ENCODE measurements at places on chromosomes 3 and 15. TPM values are rescaled to one million over a fixed set of nuclear protein-coding genes. Genes with fewer than 3 reads are reported as not detected.

The SERPINI2 gene
- total RNA-seq, result not detected

The C3orf22 gene
- total RNA-seq, result not detected

The CAMK2N2 gene
- 1.1 TPM for total RNA-seq

The AQP9 gene
- 2.9 TPM for total RNA-seq

The DAZL gene
- total RNA-seq, result not detected

The AADACL2 gene
- 1.3 TPM for total RNA-seq

The GOLGA8T gene
- total RNA-seq, result not detected

The JAGN1 gene
- total RNA-seq, result 27.4 TPM

The HERC2 gene
- 80.4 TPM for total RNA-seq

The ARL6IP5 gene
- 98.8 TPM for total RNA-seq

The CHRNA7 gene
- total RNA-seq, result 6.1 TPM

The TAGLN3 gene
- 78.5 TPM for total RNA-seq

The MEIS2 gene
- 132 TPM for total RNA-seq

The SAMMSON gene
- total RNA-seq, result 1.2 TPM

The TNFAIP8L3 gene
- total RNA-seq, result 1.4 TPM

The CCDC191 gene
- 11.7 TPM for total RNA-seq

The IQSEC1 gene
- total RNA-seq, result 127 TPM

The CFAP92 gene
- total RNA-seq, result 1.3 TPM

The SLC6A1 gene
- 23.7 TPM for total RNA-seq

The MOBP gene
- not detected for total RNA-seq

All from camera-type eye (tissue), 1 donor.